Activated naive CD4-positive, alpha-beta T cell treated with Interleukin-2 at 50 U/mL for 16 hours (primary cell): ENCODE measurements at places on chromosomes 5 and 9.

DNA sequence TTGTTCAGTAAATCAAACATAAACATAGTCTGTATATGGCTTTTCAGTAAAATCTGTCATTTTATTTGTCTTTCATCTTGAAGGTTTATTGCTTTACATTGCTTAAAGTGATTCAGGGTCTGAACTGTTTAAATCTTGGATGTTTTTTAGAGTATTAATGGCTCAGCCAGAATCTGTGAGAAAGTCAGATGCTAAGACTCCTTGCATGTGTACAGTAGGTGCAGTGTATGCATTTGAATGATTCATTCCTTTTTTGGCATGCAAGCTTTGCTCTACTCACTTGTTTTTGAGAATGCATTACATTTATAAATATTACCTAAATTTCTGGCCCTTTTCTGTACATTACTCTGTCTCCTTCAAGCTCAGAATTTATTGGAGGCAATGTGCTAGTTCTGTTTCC is 271.0 kb upstream of the RIOK2 start:
- DNase-seq, result no peak

DNA sequence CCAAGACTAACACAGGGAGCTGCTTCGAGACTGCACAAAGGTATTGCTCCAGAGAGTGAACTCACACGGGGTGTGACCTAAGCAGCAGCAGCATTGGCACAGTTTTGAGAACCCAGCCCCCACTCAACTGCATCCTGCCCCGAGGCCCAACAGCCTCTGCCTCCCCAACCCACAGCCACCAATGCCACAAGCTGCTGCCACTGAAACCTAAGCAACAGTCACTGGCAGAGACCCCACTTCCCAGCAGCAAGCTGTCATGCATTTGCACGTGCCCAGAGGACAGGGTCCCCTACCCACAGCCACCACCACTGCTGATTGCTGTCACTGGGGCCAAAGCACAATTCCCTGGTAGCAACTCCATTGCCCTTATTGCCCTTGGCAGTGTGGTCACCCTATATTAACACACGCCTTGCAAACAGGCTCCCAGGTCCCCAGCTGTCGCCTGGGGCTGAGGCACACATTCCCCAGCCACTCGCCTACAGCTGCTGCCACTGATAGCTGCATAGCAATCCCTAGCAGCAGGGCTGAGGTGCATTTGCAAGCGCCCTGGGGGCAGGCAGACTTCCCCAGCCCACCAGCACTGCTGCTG is 141.0 kb downstream of the AGTPBP1 start:
- DNase-seq, result no peak

- DNase-seq, result no peak
Observed at GRCh38 chr5:32182463-32183063, 8.4 kb upstream of the GOLPH3 start.

DNA sequence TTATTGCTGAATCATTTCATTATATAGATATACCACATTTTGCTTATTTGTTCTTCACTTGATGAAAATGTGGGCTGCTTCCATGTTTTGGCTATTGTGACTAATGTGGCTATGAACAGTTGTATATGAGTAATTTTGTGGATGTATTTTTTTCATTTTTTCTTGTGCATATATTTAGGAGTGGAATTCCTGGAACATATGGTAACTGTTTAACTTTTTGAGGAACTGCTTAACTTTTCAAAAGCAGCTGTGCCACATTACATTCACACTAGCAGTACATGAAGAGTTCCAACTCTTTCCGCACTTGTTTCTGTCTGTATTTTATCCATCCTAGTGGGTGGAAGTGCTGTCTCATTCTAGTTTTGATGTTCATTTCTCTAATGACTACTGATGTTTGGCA is 67.8 kb downstream of the JAK2 start:
- no peak for DNase-seq

GRCh38 chr5:114018186-114018585 is 343.7 kb upstream of the KCNN2 start:
- DNase-seq, result no peak

DNA sequence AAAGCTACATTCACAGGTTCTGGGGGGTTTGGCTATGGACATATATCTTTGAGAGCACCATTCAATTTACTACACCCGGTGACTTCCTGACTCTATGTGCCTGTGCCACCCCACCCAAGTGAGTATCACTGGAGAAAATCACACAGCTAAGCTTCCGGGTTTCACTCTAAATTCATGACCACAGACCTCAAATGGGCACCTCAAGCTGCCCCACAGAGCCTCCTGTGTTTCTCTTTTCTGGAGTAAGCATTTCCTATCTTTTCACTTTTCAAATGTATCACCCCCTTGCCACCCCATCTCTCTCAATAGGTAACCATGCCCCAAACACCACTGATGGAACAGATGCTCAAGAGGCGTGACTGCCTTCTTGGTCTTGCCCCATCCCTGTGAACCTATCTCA is 49.2 kb upstream of the NEK6 start:
- DNase-seq, result no peak

DNA sequence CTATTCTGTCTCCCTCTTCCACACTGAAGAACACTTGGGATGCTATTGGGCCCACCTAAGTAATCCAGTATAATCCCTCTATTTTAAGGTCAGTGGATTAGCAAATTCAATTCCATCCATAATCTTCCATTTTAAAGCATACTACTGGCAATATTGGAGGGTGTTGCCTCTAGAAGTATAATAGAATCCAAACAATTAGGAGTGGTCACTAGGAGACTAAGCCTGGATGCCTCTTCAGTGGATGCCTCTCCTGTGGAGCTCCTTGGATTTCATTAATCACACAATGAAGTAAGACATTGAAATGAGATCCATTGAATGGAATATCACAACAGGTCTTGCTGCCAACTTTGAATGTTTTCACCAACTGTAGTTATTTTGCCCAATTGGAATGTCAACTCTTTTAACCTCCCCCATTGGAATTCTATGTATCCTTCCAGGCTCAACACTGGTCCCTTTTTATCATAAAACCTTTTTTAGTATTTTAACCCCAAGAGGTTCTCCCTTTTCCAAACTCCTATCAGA is 311.6 kb downstream of the PLK2 start:
- DNase-seq, result no peak

DNA sequence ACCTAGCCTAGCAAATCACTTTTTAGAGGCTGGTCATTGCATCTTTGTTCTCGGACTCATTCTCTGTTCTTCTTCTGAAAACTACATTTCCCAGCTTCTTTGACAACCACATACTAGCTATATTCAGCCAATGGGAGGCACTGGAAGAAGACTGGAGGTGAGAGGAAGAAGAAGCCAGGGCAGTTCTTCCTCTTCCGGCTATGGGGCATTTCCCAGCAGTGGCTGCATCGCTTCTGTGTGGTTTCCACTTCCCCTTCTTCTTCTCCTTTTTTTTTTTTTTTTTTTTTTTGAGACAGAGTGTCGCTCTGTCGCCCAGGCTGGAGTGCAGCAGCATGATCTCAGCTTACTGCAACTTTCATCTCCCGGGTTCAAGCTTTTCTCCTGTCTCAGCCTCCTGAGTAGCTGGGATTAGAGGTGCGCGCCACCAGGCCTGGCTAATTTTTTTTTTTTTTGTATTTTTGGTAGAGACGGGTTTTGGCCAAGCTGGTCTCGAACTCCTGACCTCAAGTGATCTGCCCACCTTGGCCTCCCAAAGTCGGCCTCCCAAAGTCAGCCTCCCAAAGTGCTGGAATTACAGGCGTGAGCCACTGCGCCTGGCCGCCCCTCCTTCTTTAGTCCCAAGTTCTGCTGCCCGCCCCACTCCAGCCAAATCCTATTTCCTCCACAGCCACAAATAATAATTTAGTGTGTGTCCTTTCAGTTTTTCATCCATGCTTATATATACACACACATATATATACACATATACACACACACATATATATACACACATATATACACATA is 6.9 kb upstream of the UBAP1 start:
- peak; percentile 51 for DNase-seq

DNA sequence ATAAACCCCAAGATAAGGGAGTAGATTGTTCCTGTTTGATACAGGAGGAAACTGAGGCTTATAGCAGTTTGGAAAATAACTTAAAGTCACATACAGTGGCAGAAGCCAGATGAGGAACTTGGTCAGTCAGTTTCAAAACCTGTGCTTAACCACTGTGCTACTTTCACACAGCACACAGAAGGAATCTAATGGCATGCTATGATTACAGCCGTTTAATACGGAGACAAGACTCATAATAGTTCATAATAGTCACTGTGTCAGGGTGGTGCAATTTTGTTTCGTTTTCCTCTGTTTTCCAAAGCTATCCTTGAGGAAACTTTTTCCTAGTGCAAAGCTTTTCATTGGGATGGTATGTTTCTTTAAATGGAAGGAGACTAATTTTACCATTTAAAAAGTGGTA is 112.3 kb downstream of the GCNT1 start:
- no peak for DNase-seq

GRCh38 chr9:35237311-35237710 is 75.5 kb downstream of the UNC13B start:
- no peak for DNase-seq
